Tongue (tissue), 3 donors: ENCODE measurements at places on chromosomes 4 and X.

- DNase-seq = no peak
These were observed 50.2 kb upstream of the FAM9A start for GRCh38 chrX:8851231-8851886.

DNA sequence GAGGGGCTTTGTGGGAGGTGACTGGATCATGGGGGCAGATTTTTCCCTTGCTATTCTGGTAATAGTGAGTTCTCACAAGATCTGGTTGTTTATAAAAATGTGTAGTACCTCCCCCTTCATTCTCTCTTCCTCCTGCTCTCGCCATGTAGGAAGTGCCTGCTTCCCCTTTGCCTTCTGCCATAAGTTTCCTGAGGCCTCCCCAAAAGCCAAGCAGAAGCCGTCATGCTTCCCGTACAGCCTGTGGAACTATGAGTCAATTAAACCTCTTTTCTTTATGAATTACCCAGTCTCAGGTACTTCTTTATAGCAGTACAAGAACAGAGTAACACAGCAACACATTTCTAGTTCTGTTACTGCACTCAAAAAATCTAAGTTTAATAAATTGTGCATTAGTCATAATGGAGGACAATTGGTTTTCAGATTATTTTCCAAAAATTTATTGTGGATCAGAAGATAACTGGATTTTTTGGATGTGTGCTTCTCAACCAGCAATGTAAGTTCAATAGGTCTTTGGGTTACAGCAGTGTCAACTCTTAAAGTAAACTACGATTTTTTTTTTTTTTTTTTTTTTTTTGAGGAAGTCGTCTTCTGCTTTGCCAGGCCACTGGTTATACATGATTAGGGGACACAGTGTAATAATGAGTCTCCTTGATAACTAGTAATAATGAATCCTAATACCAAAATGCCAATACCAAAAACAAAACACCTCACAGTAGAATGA lies 69.9 kb downstream of the CHIC2 start:
- DNase-seq = no peak

DNA sequence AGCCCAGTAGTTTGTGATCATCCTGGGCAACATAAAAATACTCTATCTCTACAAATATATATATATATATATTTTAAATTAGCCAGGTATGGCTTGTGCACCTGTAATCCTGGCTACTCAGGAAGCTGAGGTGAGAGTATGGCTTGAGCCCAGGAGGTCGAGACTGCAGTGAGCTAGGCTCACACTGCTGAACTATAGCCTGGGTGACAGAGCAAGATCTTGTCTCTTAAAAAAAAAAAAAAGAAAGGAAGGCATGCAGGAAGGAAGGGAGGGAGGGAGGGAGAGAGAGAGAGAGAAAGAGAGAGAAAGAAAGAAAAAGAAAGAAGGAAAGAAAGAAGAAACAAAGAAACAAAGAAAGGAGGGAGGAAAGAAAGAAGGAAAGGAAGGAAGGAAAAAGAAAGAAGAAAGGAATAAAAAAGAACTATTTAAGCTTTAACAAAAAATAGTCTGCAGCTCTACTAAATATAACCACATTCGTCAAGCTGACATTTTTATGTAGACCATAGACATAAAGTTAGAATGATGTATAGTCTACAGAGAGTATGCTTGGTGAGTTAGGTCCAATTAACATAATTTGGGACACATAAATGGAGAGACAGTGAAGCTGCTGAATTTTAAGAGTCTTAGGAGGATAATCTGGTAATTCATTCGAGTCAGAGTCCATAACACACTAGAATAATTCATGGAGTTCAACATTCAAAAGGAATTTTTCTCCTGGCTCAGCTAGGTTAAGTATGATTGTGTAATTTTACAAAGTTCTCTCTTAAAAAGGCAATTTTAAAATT lies 111.9 kb downstream of the GLRA3 start:
- DNase-seq = no peak

DNA sequence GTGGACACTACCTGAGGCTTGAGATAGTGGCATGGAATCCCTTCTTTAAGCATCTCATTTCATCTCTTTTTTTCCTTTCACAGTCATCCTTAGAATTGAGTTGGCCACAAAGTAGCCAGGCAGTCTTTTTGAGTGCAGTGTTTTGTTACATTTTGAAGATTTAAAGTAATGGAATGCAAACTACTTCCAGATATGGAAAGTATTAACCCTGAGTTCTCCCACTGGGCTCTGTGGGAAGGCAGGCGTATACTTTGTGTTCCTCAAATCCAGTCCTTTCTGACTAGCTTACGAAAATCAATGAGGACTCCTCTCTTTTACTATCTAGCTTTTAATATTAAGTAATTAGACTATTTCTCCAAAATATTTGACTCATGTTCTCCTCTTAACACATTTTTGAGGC lies 29.9 kb downstream of the PCDH10 start:
- DNase-seq = peak; percentile 16

GRCh38 chrX:100413229-100413628 lies 3.2 kb upstream of the PCDH19 start:
- peak; percentile 80 for DNase-seq

DNA sequence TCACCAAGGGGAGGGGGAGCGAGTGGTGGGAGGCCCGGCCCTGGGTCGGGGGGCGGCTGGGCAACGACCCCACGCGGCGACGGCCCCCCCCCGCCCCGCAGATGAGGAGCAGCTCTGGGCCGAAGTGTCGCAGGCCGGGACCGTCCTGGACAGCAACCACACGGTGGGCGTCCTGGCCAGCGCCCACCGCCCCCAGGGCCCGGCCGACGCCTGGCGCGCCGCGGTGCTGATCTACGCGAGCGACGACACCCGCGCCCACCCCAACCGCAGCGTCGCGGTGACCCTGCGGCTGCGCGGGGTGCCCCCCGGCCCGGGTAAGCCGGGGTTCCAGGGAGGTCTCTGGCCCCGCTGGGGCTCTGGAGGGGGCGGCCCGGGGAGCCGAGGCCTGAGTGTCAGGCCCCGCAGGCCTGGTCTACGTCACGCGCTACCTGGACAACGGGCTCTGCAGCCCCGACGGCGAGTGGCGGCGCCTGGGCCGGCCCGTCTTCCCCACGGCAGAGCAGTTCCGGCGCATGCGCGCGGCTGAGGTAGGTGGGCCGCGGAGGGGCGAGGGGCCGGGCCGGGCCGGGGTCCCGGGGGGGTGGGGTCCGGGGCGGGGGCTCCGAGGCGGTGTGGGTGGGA lies 8.7 kb upstream of the FGFRL1 start:
- DNase-seq = no peak

- DNase-seq = no peak
These were observed 2.5 kb upstream of the UGT2A3 start for GRCh38 chr4:68954126-68954525.

DNA sequence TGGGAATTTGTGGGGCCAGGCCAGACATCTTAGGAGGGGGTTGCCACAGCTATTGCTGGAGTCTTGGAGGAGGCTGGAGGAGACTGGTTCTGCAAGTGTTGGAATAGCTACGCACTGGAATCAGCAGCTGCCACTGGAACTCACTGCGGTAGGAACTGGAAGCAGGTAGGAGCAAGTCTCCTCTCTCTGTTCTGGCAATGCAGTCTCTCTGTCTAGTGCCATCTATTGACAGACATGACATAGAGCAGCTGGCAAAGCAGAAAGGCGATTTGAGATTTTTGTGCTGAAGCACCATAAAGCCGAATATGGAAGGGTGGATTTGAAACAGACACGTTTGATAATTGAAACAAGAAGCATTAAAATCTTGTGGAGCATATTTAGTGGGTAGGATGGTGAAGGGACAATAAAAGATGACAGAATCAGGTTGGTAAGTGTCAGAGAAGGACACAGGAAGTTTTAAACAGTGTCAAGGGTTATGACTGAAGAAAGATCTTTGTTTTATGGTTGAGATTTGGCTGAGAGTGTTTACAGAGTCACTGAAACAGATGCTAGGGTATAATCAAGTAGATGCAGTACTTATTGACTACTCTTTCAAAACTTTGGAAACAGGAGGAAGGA lies 23.5 kb upstream of the SYNPO2 start:
- DNase-seq = peak; percentile 70

DNA sequence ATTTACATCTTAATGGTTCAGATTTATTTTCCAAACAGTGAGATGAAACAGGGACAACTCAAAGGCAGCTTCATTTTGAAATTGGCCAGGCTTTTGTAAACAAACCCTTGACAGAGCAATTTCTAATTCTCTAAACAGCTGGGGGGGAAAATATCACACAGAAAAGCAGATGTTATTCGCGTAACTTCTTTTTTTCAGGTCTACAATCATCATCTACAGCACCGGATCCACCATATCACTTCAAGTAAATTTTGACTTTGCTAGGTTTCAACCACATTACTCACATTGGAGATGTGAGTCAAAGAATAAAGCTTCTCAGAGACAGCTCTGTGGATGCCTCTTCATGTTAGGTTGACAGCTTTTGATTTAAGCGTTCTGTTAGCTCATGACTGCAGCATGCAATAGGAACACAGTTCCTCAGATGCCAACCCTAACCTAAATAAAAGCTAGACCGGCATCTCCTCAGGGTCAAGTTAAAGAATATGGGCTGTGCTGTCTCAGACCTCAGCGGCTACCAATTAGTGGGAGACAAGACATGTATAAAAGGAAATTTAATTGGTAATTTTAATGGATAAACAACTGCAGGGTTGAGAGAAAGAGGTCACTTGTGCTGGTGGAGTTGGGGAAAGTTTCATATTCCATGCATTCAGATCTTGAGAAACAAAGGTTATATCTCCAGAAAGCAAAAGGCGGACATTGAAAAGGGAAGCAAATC lies 26.8 kb downstream of the AMELX start:
- peak; percentile 52 for DNase-seq

DNA sequence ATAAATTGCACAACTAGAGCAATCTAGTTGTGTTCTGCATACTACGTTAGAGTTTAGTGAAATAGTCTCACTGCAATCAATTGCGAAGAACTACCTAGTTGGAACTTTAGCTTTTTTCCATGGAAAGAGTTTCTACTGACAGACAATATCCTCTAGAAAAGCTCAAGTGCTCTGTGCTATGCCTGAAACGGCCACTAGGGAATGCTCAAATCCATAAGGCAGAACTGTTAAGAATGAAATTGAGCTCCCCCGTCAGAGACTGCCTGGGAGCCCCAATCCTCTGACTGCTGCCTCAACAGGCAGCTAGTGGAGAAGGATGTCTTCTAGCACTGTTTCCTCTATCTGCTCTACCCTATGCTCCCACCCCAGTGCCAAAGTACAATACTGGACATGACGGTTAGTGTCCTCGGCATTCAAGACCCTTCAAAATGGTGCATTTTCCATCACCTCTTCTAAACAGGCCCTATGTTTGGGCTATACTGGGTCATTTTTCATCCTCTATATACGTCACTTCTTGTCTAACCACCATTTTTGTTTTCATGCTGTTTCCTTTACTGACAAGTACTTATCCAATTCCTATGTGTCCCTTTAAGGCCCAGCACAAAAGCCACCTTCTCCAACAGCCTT lies 35.3 kb downstream of the FRMD7 start:
- DNase-seq = peak; percentile 74

DNA sequence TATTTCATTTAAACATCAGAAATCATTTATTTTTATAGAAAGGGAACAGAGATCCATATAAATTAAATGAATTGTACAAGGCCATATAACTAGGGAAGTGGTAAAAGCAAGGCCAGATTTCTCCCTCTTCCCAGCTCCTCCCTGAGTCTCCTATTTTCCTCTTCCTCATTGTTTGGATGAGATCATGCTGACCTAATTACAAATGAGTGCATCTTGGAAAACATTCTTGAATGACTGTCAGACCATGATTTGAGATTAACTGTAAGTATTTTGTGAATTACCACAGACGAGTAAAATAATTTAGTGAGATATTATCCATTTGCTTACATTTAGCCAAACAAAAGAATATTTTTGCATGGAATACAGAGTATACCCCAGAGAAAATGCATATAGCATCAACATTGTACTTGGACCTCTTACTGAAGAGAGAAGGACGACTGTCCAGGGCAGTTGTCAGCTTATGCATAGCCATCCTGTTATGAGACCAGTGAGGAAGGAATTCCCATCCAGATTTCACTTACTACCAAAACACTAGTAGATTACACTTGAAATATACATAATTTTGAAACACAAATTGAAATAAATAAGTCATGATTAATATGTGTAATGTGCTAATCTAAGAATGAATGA lies 47.3 kb downstream of the SLAIN2 start:
- peak; percentile 7 for DNase-seq

- DNase-seq = peak; percentile 45
These were observed 1.3 kb downstream of the RBM10 start for GRCh38 chrX:47146121-47146935.

DNA sequence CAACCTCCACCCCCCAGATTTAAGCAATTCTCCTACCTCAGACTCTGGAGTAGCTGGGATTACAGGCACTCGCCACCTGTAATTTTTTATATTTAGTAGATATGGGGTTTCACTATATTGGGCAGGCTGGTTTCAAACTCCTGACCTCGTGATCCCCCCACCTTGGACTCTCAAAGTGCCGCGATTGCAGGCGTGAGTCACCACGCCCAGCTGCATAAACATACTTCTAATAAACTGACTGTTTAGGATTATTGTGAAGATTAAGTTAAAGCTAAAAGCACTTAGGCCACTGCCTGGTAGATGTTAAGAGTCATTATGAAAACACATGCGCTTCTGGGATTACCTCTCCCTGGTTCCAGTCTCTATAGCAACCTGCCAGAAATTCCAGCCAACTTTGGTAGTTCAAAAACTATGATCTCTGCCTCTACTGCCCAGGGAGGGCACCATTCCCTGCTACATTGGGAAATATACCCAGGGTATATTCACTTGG lies 30.2 kb upstream of the GRIA3 start:
- DNase-seq = no peak

DNA sequence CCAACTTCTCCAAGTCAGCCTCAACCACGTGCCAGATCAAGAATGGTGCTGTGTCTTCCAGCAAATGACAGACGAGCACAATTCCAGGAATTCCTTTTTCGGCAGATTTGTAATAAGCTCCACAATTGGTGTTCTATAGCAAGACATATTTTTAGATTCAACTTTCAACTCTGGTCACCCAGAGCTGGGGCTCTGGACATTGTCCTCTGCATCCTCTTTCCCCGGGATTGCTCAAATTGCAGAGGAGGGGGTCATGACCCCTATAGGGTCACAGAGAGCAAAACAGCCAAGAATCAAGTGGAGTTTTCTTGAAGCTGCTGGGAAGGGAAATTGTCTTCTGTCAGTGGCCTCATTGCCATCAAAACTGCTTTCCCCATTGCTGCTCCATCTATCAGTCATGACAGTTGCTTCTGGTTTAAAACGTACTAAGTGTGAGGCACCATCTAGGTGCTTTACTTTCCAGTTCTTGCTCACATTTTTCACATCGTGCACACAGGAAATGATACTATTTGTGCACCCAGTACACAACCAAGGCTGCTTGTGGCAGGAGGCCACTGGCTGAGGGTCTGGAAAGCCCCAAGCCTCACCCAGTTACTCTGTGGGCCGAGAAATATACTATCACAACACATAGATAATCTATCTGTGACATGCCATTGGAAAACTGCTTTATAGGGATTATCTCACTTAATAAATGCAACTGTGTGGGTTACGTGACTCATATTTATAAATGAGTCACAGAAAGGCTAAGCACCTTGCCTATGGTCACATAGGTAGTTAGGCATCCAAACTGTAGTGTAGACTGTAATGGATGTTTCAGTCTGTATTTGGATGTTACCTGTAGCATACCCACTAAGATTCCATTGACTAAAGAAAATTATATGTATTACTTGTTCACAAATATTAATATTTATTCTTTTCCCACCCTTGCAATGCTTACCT lies 91.7 kb upstream of the PHOX2B start:
- DNase-seq = peak; percentile 16
